NCI-H2107 (cell line): ENCODE measurements at places on chromosomes 1 and 21.
A peak's percentile ranks its signal among the peaks of the same experiment; 100 is the strongest.

- no peak for DNase-seq
Observed at GRCh38 chr1:19079541-19080472, 123.3 kb upstream of the IFFO2 start.

DNA sequence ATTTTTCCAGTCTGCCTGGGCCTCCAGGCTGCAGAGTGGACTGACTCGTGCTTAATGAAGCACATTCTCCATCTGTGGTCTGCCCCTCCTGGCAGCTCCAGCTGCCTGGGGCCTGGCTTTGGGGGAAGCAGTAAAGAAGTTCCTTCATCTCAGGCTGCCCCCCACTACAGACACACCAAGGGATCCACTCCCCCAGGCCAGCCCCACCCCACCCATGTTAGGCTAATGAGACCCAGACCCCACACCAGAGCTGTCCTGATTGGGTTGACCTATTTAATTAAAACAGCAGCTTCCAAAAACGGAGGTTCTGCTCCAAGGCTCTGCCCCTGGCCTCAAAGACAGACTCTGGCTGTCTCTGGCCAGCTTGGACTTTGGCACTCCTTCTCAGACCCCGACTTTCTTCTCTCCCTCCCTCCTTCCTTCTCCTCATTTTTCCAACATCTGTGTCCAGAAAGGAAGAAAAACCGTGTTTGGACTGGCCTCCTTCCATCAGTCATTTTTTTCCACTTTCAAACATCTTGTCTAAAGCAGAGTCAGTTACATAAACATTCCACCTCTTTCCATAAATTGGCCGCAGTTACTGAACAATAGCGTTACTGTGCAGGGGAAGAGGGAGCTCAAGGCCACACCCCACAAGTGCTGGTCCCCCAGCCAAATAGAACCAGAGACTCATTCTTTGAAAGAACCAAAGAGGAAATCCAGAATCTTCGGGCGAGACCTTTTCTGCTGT, 29.7 kb downstream of the SERTAD4 start:
- no peak for DNase-seq

GRCh38 chr1:9235096-9235459, 504 bp downstream of the H6PD start:
- DNase-seq, result no peak

GRCh38 chr1:24190983-24191461, 3.9 kb upstream of the IFNLR1 start:
- no peak for DNase-seq

DNA sequence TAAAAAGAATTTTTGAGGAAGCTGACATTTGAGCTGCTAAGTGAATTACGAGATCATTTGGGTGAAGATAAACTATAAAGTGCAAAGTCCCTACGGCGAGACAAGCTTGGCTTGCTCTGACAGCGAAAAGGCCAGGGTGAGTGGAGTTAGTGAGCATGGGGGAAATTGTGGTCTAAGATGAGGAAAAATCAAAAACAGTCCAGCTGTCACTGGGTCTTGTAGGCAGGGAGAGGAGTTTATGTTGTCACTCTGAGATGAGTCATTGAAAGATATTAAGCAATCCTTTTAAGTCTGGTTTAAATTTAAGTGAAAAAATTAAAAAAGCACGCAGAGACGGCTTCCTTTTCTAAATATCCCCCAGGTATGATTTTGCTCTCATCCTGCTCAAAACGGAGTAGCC, 601.9 kb downstream of the MRPL39 start:
- DNase-seq, result no peak

DNA sequence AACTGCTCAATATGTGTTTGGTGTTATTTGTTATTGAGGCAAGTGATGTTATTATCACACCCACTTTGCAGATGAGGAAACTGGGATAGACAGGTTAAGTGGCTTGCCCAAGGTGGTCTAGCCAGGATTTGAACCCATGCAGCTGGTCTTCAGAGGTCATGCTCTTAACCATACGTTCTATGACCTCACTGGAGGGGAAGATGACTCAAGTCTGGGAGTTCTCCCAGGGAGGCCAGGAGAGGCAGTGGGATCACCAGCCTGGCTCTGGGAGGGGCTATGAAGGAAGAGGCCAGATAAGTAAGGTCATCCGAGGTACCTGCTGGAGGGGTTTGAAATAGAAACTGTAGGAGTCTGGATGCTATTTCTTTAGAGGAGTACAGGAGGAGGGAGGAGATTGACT, 95.3 kb downstream of the NAV1 start:
- DNase-seq, result no peak

- DNase-seq, result peak; percentile 58
Observed at GRCh38 chr1:224623743-224624333, 7.7 kb downstream of the CNIH3 start.

DNA sequence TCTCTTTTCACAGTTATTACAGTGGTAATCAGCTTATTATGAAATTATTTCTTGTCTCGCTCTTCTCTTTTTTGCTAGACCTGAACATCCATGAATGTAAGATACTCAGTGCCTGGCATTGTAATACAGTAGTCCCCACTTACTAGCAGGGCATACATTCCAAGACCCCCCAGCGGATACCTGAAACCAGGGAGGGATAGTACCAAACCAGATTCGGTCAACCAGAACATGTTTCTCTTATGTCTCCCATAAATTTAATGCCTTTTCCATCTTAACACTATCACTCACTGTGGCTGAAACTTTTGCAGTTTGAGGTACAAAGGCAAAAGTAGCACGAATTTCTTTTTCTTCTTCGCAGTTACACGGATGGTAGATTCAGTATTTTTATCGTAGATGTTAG, 24.6 kb upstream of the B3GALT2 start:
- no peak for DNase-seq

GRCh38 chr1:71785000-71785399, 497.3 kb downstream of the NEGR1 start:
- DNase-seq, result no peak

DNA sequence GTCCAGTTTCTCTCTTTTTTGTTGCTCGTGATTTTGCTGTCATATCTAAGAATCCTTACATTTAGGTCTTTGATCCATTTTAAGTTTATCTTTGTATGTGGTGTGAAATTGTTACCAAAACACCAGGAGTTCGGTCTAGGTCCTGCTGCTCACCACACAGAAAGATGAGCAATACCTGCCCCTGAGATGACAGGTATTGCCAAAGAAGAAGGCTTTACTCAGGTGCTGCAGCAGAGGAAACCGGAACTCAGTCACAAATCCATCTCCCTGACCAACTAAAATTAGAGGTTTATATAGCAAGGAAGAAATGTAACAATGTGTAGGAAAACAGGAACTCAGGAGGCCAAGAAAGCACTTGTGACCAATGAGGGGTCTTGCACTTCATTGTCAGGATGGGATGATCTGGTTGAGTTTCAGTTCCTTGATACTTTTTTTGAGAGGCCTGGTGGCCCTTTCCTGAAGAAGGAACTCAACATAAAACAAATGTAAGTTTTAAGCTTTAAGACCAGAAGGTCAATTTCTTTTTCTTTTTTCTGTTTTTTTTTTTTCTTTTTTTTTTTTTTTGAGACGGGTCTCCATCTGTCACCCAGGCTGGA, 16.5 kb upstream of the SETDB1 start:
- DNase-seq, result no peak

DNA sequence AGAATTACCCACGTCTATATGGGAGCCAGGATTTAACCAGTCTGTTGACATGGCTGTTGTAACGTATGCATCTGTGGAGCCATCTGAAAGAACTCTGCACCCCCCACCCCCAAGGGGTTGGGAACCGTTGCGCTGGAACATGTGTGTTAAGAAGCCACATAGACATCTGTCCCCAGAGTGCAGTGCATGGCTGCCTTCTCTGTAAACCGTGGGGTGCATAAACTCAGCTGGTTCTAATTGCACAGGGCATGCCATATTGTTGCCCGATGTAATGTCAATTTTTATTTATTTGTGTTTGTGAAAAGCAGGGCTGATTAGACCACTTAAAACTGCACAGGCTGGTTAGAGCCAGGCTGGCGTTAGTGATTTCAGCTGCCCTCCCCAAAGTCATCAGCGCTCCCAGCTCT, 70.1 kb upstream of the ROR1 start:
- DNase-seq, result peak; percentile 67

DNA sequence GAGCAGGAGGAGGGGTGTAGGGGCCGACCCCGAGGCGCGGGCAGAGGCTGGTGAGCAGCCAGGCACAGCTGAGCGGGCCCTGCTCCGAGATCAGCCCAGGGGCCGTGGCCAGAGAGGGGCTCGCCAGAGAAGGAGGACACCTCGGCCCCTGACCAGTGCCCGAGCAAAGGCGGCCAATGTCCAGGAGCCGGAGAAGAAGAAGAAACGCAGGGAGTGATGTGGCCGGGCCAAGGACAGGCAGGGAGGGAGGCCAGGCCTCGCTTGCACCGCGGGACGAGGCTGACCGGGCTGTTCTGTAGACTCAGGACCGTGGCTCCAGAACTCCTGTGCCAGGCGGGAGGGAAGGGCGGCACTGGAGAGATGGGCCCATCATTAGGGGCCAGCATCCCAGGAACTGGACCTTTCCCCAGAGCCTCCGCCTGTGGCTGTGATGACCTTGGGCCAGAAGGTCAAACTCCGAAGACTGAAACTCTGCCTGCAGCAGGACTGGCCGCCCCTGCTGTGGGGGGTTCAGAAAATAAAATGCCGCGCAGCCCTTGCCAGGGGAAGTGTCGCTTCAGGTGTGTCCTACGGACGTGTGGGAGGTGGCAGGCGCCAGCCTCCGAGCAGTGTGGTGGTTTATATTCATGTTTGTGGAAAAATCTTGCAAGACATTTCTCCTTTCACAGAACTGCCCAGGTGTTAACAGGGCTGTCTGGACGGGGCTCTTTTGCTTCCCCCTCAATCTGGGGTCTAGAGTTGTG, 14.4 kb downstream of the RRP1 start:
- no peak for DNase-seq

GRCh38 chr1:7560601-7561181, 210.4 kb upstream of the VAMP3 start:
- DNase-seq, result no peak

GRCh38 chr1:94927405-94928175, 680 bp upstream of the CNN3 start:
- peak; percentile 66 for DNase-seq

DNA sequence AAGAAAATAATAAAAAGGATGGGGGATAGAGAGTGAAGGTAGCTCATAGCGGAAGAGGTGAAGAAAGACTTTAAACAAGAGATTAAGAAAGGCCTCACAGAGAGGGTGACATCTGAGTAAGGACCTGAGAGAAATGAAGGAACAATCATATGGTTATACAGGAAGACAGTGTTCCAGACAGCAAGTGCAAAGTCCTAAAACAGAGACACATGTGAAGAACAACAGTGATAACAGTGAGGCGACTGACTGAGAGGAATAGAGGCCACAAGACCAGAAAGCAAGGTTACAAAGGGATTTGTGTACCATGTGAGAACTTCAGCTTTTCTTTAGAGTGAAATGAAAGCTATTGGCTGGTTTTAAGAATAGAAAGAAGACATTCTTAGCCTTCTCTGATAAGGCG, 141.6 kb upstream of the PALMD start:
- no peak for DNase-seq

GRCh38 chr1:224852901-224853568, 76.4 kb upstream of the DNAH14 start:
- DNase-seq, result no peak

DNA sequence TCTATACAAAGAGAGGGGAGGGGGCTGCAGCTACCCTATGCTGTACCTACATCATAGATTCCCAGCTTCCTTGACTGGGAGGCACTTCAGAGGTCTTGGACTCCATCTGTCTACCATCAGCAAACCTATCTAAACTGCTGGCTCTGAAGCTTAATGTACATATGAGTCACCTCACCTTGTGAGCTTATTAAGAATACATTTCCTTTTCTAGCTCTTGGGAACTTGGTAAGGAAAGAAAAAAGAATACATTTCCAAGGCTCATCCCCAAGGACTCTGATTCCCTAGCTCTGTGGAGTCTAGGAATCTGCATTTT, 50.0 kb upstream of the PRELP start:
- no peak for DNase-seq

DNA sequence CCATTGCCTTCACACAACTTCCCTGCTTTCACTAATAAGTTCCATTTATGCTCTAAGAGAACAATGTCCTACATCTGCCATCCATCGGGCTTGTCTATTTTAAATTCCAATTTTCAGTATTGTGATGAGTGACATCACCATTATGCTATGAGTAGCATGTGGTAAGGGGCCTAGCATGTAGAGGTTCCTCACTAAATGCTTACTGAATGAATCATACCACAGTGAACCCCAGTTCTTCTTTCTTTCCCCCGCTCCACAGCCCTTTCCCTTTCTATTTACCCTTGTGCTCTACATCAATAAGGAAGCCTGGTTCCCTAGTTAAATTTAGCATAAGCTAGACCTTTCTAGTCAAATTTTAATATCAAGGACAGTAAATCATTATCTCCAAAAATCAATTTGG, 195.0 kb upstream of the RGS18 start:
- DNase-seq, result no peak

DNA sequence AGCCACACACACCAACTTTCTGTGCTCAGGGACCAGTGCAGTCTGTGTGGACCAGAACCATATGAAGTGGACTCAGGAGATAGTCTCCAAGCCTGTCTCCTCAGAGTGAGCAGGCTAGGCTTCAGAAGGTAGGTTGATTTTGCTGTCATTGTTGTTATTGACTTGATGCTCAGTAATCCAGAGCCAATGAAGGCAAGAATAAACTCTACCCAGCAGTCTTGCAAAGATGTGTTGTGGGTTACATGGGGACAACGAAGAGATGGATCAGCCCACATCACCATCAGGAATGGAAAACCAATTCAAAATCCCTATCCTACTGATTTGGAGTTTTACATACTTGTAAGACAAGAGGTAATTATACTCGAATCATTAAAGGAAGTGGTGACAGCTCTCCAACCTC, 37.4 kb downstream of the PHC2 start:
- no peak for DNase-seq

GRCh38 chr1:195979646-195980045, 628.6 kb downstream of the KCNT2 start:
- no peak for DNase-seq

DNA sequence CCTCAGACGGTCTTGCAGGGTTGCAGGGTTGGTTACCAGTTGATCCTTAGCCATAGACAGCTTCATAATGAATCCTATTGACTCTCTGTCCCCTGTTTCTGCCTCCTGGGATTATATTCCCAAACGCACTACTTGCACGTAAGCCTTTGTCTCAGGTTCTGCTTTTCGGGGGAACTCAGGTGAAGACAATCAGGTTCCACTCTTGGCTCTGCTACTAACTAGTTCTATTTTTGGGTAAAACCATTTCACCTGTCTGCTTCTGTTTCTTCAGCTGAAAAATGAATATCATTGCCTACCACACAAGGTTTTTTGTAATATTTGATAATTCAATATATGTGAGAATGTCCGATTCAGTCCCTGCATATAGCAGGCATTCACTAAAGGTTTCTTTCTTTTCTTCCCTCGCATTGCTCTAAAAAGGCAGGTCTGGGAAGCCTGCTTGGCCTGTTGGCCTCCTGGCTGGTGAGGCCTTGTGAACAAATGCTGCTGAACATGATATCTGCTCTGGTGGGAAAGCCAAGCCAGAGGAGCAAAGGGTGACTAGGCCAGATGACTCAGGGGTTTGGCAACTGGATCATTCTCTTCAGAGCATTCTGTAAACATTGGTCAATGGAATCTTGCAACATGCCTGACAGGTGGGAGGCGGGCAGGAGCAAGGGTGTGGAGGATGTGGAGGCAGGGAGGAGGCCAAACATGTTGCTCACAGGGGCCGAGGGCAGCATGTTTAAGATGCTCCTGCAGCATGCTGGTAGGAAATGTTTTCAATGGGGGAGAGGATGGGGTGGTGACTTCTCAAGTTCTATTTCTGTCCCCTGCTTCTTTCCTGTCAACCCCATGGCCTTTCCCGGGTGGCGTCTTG, 23.8 kb downstream of the IER5 start:
- DNase-seq, result no peak

- no peak for DNase-seq
Observed at GRCh38 chr1:77594366-77595112, 87.9 kb downstream of the ZZZ3 start.

- DNase-seq, result no peak
Observed at GRCh38 chr1:185355947-185356346, 38.9 kb upstream of the IVNS1ABP start.
